ENCODE measurements at places on chromosomes 6 and 20. TPM values are rescaled to one million over a fixed set of nuclear protein-coding genes. Genes with fewer than 3 reads are reported as not detected.

DNA sequence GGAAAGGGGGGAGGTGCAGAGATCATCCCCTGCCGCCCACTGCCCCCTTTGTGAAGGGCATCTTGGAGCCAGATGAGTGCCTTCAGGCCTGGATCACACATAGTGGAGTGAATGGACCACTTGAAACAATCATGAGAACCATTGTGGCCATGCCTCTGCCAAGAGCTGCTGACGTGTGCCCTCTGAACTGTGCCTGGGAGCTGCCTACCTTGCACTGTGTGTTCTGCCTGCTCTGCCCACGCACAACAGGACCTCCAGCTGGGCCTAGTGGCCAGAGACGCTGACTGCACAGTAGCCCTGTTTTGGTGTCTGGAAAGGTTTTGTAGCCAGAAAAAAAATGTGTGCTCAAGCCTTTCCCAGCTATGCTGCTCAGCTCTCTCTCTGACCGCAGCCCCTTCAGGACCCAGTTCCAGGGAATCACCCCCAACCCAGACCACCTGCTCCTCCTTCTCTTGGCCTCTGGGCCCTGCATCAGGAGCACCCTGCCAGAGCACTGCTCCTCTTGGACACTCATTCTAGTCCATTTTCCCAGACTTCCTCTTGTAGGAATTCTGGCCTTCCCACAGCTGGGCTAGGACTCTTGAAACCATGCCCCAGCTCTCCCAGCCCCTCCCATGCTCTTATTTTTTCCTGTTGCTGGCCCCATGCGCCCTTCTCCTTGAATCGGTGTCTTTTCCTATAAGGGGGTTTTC lies 1.6 kb upstream of the ADIG start:
- DNase-seq, result no peak

GRCh38 chr6:37202788-37203491 lies 33.0 kb downstream of the PIM1 start:
- no peak for DNase-seq

- DNase-seq, result no peak
These were observed 229.2 kb downstream of the COL12A1 start for GRCh38 chr6:74976701-74977100.

GRCh38 chr6:107809966-107810365 lies 14.1 kb downstream of the SCML4 start:
- DNase-seq, result no peak

DNA sequence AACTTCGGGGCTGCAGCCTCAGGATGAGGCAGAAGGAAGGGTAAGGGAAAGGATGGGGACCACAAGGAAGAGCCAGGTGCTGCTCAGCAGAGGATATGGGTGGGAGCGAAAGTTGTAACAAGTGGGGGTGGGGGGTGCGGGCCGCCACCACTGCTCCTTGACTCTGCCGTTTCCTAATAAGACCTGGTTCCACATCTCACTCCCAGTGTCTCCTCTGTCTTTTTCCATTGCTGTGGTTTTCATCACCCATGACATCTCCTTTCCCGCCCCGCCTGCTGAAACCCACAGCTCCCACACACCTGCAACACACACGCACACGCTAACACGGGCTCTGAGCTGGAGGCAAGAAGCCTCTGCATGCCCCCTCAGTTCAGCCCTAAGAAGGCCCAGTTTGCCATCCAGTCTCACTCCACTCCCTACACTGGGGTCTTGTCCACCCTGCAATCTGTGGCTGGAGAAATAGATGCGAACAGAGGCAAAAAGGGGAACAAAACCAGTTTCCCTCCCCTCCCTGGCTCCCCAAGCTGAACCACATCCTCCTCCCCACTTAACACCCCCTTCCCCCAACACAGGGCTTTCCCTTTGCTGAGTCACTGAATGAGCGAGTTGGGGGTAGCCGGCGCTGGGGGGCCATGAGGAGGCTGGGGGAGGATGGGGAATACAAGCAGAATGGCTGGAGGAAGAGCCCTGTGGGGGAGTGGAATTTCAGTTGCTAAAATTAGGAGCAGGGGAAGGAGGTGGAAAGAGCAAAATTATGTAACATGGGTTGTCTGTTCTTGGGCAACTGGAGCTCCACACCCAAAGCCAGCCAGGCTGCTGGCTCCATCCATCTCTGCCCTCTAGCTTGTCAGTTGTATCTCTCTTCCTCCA lies 11.5 kb downstream of the NFKBIL1 start:
- no peak for DNase-seq

- no peak for DNase-seq
These were observed 329.1 kb upstream of the RUNX2 start for GRCh38 chr6:44999066-44999465.

DNA sequence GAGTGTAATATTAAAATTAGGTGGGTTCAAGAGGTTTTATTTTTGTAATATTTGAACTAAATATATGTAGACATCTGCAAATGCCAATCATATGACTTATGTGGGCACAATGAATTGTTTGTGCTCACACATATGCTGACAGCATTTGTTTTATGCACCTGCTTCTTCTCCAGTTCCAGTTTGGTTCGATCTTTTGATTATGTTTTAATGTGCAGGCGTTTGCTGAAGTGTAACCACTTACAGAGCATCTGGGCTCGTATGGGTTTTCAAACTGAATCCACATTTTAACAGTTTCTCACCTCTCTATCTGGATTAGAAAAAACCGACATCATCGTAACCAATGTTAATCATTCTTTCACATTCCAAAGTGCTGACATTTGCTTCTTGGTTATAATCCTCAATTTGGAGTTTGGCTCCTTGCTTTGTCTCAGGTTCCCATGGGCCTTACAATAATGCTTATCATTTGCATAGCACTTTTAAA lies 129.1 kb upstream of the SPACA1 start:
- no peak for DNase-seq

DNA sequence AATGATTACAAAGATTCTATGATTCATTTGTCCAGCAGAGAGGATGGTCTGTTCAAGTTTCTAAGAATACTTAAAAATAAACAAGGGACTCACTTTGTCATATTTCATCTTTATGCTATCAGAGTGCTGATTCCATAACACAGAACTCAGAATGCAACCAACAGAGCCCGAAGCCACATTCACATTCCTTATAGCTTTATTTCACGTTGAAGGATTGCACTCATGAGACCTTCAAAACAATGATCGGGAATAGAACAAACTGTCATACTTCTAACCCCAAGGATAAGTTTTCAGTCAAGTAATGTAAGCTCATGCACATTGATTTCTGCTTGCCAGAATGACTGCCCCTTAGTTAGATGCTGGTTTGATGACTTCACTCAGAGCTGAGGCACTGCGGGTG lies 25.2 kb downstream of the FNDC1 start:
- DNase-seq, result no peak

GRCh38 chr20:37137547-37137946 lies 41.6 kb upstream of the RPN2 start:
- DNase-seq, result no peak

DNA sequence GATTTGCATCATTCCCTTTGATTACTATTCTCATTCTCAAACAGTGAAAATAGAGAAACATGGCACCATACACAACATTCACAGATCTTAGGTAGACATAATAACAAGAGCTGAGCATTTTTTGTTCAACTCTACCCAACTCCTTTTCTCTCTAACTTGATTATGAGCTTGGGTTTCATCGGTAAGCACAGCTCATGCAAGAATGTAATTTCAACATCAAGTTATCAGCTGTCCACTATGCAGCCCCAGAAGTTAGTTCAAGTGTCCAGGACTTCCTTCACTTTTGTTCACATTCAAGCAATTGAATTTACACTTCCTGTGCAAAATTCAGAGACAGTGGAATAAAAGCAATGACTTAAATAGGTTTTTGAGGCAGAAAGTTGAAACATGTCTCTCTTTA lies 297.7 kb upstream of the SASH1 start:
- DNase-seq, result no peak

- no peak for DNase-seq
These were observed 79.7 kb upstream of the NFATC2 start for GRCh38 chr20:51622004-51622874.

DNA sequence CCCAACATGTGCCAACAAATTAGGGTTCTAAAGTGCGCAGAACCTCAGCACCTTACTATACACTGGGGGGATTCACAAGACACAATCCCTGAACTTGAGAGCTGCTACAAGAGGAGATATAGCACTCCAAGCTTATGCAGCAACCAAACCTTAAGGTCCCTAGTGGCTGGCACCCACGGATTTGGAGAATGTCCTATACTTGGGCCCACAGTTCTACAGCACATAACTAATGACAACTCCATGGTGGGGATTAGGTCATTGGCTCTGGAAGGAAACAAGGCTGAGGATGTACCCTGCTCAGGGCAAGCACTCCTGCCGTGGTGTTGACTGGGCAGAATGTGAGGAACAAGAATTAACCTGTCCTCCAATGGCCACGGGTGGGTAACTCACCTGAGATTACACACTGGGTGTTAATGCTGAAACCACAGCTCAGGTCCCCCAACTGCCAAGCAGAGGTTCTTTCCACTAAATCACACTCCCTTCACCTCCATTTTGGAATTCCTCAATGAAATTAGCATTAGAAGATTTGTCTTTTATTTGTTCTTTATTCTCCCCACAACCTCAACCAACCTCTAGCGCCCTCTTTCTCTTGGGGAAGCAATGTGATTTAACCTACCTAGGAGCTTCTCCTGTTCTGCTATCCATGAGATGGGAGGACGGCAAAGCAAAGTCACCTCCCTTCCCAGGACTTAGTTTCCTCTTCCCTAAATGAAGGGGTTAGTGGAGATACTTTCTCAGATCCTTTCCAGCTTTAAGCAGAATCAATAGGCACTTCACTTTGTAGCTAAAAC lies 32.0 kb downstream of the TRERF1 start:
- no peak for DNase-seq

DNA sequence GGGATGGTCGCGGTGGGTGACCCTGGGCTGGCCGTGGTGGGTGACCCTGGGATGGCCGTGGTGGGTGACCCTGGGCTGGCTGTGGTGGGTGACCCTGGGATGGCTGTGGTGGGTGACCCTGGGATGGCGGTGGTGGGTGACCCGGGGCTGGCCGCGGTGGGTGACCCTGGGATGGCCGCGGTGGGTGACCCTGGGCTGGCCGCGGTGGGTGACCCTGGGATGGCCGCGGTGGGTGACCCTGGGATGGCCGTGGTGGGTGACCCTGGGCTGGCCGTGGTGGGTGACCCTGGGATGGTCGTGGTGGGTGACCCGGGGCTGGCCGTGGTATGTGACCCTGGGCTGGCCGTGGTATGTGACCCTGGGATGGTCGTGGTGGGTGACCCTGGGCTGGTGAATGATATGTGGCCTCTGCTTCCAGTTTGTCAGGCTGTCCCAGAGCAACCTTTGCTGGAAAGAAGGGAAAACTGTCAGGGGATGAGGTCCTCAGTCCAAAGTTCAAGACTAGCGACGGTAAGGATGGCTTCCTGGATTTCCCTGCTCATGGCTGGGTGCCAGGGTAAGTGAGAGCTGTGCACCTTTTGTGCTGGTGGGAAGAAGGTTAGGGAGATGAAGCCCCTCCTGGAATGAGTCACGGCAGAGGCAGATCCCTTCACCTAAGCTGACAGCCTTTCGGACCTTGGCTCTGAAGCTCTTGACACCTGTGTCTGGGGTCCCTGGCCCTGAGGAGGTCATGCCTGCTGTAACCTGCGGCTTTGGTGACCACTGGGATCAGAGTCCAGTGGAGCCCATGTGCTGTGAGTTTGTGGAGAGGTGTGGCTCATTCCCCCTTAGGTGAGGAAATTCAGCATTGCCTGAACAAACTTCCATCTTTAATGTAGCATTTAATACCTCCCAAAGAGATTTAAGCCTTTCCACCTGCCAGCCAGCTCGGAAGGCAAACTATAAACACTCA lies 19.1 kb upstream of the PCMTD2 start:
- no peak for DNase-seq

DNA sequence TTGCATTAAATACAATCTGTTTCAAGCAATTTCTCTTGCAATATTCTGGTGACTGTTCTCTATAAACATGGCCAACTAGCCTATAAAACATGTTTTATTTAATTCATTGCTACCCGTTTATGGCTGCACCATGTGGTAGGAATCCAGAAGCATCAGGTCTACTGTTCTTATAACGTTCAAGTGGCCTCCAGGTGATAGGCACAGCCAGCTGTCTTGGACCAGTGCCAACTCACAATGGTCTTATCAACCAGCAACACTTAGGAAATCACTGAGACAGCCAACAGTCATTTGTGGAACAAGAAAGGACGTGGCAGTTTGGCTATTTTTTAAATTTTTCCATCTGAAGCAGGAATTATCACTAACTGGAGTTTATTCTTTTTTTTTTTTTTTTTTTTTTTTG lies 193.6 kb downstream of the NKAIN2 start:
- no peak for DNase-seq

DNA sequence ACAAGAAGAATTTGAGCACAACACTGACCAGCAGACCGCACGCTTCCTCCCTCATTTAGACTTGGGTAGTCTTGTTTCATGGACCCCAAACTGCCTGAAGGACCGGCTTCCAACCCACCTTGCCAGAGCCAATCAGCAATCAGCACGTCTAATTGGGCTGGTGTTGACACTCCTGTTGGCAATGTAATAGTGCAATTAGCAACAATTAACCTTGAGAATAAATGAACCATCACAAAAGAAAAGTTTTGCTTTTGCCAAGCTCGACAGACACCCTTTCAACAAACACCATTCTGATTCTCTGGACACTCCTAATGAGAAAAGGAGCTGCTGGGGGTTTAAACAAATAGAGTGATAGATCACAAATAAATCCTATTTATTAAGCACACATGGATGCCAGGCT lies 61.0 kb downstream of the EDN3 start:
- no peak for DNase-seq

GRCh38 chr6:116595247-116595646 lies 21.0 kb upstream of the RSPH4A start:
- no peak for DNase-seq

GRCh38 chr6:168182366-168182765 lies 103.4 kb upstream of the FRMD1 start:
- DNase-seq, result no peak

- DNase-seq, result no peak
These were observed 4.2 kb downstream of the RNASET2 start for GRCh38 chr6:166952121-166952520.

DNA sequence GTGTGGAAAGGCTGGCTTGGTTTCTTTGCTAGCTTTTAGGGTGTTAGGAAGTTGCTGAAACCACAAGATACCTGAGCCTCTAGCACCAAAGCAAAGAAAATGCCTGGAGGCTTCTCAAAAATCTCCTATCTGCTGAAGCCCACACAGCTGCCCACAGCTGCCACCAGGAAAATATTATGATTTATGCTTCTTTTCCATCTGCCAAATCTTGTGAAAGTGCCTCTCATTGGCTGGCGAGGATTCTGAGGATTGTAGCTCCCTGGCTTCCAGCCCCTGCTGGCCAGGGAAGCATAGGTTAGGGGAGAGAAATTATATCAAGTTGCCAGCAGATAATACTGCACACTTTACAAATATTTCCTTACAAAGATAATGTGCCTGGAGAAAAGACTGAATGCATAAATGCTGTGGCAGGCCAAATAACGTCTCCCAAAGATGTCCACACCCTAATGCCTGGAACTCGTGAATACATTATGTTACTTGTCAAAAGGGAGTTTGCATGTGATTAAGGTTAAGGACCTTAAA lies 98.4 kb downstream of the MRPL14 start:
- no peak for DNase-seq

The PIGT gene
- polyA plus RNA-seq, result 114 TPM

The CDSN gene
- polyA plus RNA-seq, result not detected

The TMEM170B gene
- 0.22 TPM for polyA plus RNA-seq

The FNDC11 gene
- polyA plus RNA-seq, result 0.76 TPM

The NRN1 gene
- not detected for polyA plus RNA-seq

The SUMO4 gene
- not detected for polyA plus RNA-seq

The SPTLC3 gene
- 2.7 TPM for polyA plus RNA-seq

The DEFB118 gene
- polyA plus RNA-seq, result not detected

The PNPLA1 gene
- polyA plus RNA-seq, result not detected
